ENCODE measurements at places on chromosomes 2 and 18.

GRCh38 chr2:55139305-55139704, 89.1 kb upstream of the RTN4 start:
- no peak for DNase-seq

GRCh38 chr2:51212374-51212773, 180.4 kb upstream of the NRXN1 start:
- no peak for DNase-seq

GRCh38 chr18:28269750-28270149, 92.8 kb upstream of the CDH2 start:
- DNase-seq = no peak

DNA sequence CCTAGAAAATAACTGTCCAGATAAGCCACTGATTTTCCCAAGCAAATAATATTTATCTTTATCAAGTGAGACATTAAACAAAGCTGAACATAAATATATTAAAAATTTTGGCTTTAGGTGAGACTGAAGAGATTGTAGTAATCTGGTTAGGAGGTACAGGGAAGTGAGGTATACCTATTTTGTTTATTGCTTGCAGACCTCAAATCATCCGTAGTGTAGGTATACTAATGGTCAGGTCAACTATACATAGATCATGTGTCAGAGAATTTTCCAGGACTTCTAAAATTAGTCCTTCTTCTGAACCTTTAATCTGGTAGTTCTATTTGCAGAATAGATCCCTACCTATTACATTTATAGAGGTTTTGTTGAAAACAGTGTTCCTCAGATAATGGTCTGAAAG, 41.5 kb downstream of the SP140 start:
- DNase-seq = no peak

- DNase-seq = no peak
These were observed 37.3 kb downstream of the PAX3 start for GRCh38 chr2:222261504-222261903.

GRCh38 chr18:3269241-3269913, 7.4 kb downstream of the MYL12B start:
- DNase-seq = no peak
